ENCODE measurements at places on chromosomes 4 and X.

DNA sequence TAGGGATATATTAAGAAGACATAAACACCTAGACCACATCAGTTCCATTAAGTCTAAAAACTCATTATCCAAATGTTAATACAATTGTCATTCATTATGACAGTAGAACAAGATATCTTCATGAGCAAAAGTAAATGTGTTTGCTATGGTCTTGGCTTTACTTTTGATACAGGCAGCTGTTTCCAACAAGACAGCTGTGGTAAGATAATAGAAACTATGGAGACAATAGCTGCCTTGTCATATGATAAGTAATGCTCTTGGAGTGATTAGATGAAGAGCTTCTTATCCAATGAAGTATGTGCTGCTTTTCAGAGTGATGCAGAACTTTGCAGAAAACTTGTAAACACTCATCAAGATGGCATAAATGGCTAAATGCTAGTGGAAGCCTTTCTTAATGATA lies 1066.0 kb downstream of the FSTL5 start:
- no peak for DNase-seq

GRCh38 chrX:97314345-97314744 lies 430.6 kb downstream of the RPA4 start:
- no peak for DNase-seq

- DNase-seq = no peak
These were observed 4.8 kb downstream of the CPE start for GRCh38 chr4:165383591-165384073.

DNA sequence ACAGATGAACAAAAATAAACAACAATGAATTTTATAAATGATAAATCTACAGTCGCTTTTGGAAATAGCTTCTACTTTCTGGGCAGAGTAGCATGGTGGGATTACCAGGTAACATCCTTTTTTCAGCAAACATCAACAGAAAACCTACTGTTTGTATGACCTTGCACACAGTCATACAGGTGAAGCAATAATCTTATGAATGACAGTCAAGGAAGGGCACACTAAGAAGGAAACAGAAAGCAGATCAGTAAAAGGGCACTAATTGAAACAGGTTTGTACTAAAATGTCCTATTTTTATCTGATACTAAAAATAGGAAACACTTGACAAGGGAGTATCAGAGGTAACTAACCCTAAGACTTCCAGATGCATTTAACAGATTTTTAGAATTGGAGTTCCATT lies 108.9 kb downstream of the DLG3 start:
- no peak for DNase-seq

- DNase-seq = no peak
These were observed 7.2 kb downstream of the ANKRD17 start for GRCh38 chr4:73251384-73251783.

- no peak for DNase-seq
These were observed 97.8 kb downstream of the LARP1B start for GRCh38 chr4:128158894-128159293.
